Epithelial cell of umbilical artery (primary cell): ENCODE measurements at places on chromosomes 11 and 22. TPM values are rescaled to one million over a fixed set of nuclear protein-coding genes. Genes with fewer than 3 reads are reported as not detected.

The SCGB1A1 gene
- total RNA-seq, result not detected in 2 replicates

The TPBGL gene
- under 0.01 TPM in 1 of 2 replicates, not detected in the other for total RNA-seq

The GPR137 gene
- 6.4 and 7.1 TPM in 2 replicates for total RNA-seq

The TSGA10IP gene
- total RNA-seq, result not detected in 2 replicates

The NXPE1 gene
- total RNA-seq, result not detected in 2 replicates

The GAB2 gene
- 16.6 and 21.6 TPM in 2 replicates for total RNA-seq

The ADORA2A gene
- 9.4 and 41.8 TPM in 2 replicates for total RNA-seq

The LMNTD2 gene
- total RNA-seq, result 0.30 and 0.65 TPM in 2 replicates

The MPZL2 gene
- 82.5 and 180 TPM in 2 replicates for total RNA-seq

The E2F8 gene
- total RNA-seq, result 2.6 and 3.5 TPM in 2 replicates

The CFAP300 gene
- total RNA-seq, result 0.61 TPM in 1 of 2 replicates, not detected in the other

The DMC1 gene
- total RNA-seq, result 1.6 and 3.6 TPM in 2 replicates

The NNMT gene
- total RNA-seq, result 457 and 588 TPM in 2 replicates

The CCT8L2 gene
- not detected in 2 replicates for total RNA-seq

The ELMOD1 gene
- under 0.01 and 0.30 TPM in 2 replicates for total RNA-seq

The ADAMTS15 gene
- total RNA-seq, result under 0.01 TPM in 2 replicates

The FBLN1 gene
- total RNA-seq, result 2.3 and 14.3 TPM in 2 replicates

The LIPT2 gene
- 2.1 and 3.9 TPM in 2 replicates for total RNA-seq

The OR51E2 gene
- not detected in 2 replicates for total RNA-seq
